ENCODE measurements at places on chromosomes 16 and 17.

DNA sequence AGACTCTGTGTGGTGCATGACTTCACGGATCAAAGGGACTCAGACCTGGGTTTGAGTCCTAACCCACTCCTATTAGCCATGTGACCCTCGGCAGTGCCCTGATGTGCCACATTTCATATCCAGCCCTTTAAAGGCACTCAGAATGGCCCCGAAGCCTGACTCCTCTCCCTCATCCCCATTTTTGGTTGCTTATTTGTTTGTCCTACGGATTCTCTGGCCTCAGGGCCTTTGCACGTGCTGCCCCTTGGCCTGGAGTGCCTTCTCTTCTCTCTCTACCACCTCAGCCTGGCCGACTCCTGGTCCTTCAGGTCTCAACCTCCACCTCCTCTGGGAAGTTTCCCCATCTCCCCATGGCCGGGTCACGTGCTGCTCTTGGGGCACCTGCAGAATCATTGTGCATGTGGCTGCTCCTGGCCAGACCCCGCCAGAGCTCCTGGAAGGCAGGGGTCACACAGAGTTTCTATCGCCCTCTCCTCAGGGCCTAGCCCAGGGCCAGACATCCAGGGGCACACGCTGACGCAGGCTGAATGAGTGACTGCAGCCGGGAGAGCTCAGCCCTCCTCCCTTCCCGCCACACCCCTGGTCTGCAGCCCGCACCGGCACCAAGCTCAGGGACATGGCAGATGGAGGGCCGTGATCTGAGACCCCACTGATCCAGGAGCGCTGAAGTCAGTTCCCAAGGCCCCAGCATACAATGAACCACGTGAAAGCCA, 22.0 kb upstream of the CIBAR2 start:
- DNase-seq, result no peak

DNA sequence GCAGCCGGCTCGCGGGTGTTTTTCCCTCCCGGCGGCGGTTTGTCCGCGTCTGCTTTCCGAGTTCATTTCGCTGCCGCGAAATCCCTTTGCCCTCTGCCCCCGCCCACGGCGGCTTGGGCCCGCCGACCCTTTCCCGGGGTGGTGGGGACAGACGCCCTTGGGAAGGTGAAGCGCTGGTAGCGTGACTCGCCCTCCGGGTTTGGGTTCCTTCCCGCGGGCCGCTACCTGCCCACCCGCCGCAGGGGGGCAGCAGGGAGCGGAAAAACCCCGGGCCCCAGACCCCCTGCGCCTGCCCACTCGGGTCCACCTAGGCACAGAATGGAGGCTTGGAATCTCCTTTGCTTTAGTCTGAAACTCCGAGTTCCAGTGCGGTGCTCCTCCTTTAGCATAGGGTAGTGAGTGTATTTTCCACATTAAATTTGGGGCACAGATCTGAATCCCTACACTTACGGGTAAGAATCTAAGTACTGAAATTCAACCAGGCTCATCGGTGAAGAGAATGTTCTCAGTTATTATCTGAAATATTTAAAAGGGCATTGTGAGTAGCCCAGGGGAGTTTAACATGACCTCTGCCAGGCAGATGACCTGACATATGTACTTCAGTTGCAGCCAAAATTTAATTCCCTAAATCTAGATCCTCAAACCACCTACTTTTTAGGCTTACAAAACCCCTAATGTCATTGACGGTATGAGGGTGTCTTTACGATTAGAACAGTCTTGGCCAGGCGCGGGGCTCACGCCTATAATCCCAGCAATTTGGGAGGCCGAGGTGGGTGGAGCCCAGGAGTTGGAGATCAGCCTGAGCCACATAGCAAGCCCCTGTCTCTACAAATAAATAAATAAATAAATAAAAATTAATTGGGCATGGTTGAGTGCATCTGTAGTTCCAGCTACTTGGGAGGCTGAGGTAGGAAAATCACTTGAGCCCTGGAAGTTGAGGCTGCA, 1.0 kb downstream of the NME2 start:
- peak; percentile 64 for DNase-seq

- DNase-seq, result peak; percentile 34
These were observed 2.3 kb upstream of the CCL3 start for GRCh38 chr17:36092230-36092629.

DNA sequence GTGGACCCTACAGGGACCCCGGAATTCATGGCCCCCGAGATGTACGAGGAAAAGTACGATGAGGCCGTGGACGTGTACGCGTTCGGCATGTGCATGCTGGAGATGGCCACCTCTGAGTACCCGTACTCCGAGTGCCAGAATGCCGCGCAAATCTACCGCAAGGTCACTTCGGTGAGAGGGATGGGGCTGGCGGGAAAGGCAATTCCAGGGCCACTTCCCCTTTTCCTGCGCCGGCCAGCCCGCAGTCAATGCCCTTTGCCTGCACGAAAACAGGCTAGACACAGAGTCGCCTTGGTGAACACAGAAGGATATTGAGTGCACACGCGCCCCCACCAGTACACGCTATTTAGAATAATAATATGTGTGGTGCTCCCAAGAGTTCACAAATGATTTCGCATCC, 4.0 kb downstream of the WNK4 start:
- DNase-seq, result no peak

GRCh38 chr16:11658896-11659708, 9.2 kb upstream of the SNN start:
- DNase-seq, result no peak

GRCh38 chr16:78866521-78866920, 734.0 kb downstream of the MAF start:
- no peak for DNase-seq

All from CD4-positive, alpha-beta T cell treated with Interleukin-10 for 1 hour (primary cell).